ENCODE measurements at places on chromosomes 4 and X.
A peak's percentile ranks its signal among the peaks of the same experiment; 100 is the strongest.

DNA sequence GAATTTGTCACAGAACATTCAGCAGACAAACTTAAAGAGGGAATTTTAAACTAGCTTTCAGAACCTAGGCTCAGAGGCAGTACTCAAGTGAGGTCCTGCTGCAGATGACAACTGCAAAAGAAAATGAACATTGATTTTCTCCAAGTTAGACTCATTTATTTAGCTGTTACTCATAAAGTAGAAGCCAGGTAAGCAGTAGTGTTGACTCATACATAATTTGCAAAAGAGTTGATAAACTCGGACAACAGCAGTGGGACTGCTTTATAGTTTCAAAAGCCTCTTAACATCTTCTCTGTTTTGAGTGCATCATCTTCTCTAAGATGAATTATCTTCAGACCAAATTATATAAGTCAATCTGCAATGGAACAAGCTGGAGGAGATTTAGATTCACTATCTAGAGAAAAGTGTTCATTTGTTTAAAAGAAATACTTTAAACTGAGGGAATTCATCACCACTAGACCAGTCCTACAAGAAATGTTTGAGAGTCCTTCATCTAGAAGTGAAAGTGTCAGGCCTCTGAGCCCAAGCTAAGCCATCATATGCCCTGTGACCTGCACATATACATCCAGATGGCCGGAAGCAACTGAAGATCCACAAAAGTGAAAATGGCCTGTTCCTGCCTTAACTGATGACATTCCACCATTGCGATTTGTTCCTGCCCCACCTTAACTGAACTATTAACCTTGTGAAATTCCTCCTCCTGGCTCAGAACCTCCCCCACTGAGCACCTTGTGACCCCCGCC is 49.5 kb downstream of the COQ2 start:
- no peak for DNase-seq

GRCh38 chr4:53461244-53461643 is 83.8 kb downstream of the FIP1L1 start:
- no peak for DNase-seq

DNA sequence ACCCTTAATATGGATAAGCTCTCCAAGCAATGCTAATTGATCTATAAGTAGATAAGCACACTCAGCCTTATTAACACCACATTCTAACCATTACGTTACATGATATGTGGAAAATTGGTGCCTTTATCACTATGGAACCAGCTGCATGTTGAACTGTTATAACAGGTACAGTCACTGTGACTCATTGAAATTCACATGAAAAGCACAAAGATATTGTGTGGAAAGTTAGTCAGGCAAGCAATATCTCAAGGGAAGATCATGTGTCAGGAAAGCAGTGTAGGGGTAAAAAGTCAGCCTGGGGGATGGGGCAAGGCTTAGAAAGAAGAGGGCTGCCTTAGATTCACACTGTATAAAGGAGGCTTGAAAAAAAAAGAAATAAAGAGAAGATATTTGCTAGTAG is 313.7 kb upstream of the SMIM31 start:
- DNase-seq, result no peak

DNA sequence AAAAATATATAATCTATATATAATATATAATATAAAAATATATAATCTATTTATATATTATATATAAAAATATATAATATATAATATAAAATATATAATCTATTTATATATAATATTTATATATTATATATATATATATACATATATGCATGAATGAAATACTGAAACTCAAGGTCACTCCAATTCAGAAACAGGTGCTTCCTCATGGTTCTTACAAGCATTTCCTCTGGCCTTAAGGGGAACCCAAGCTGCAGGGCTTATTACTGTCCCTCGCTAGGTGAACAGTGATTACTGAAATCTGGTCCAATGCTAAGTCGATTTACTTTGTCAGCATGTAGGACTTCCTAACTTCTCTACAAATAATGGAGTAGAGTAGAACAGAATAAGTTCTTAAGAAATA is 174.3 kb downstream of the GPM6A start:
- DNase-seq, result no peak

GRCh38 chr4:181855307-181855706 is 387.9 kb upstream of the TENM3 start:
- DNase-seq, result no peak

GRCh38 chrX:24448762-24449250 is 16.3 kb upstream of the PDK3 start:
- DNase-seq, result no peak

DNA sequence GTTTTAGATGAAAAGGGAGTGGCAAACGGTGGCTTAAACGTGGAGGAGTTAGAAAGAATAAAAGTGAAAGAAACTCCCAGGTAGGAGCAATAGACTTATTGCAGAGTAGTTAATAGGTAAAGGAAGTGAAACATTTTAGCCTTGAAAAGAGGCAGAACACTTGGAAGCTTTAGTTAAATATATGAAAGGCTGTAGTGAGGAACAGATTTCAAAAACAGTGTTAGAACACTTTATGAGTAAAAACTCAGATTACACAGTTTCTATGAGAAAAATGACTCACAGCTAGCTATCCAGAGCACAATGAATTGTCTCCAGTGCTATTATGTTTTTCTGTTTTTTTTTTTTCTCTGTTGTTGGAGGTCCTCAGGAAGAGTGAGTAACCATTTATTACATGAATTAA is 45.8 kb downstream of the TACR3 start:
- DNase-seq, result no peak

- peak; percentile 85 for DNase-seq
These were observed 43.1 kb downstream of the ADAMTS3 start for GRCh38 chr4:72525938-72526337.

- no peak for DNase-seq
These were observed 11.8 kb upstream of the SPON2 start for GRCh38 chr4:1183985-1184773.

- DNase-seq, result no peak
These were observed 250.7 kb downstream of the CBR4 start for GRCh38 chr4:168759321-168759720.

GRCh38 chr4:6953751-6954380 is 44.2 kb downstream of the TBC1D14 start:
- DNase-seq, result peak; percentile 72

- DNase-seq, result no peak
These were observed 1028.1 kb downstream of the SH3BGRL start for GRCh38 chrX:82230013-82230412.

- DNase-seq, result no peak
These were observed 31.2 kb downstream of the LRIT3 start for GRCh38 chr4:109879081-109879480.

DNA sequence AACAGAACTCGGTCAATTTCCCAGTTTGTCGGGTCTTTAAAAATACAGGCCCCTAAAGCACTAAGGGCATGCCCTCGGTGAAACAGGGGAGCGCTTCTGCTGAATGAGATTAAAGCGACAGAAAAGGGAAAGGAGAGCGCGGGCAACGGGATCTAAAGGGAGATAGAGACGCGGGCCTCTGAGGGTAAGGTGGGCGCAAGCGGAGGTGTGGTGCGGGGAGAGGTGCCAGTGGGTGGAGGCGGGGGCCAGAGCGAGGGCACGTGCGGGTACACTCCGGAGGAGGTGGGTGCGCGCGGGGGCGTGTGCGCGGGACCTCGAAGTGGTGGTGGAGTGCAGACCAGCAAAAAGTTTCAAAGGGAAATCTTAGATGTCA is 787 bp upstream of the TET2 start:
- peak; percentile 16 for DNase-seq

DNA sequence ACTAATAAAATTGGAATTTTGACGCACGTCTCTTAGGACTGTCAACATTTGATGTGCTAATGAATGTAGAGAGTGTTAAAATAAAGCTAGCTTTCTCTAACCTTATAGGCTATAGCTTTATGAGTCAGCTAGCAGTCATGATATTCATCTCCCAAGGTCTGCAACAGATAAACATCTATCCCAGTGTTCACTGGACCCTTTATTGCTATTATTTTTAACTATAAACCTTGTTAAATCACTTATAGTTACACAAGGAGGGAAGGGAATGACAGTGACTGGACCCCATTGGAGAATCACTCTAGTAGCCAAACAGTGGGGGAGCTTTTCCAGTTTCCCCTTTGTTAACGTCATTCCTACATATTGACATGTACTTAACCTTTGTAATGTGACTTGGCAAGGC is 67.9 kb upstream of the SHISA3 start:
- no peak for DNase-seq

DNA sequence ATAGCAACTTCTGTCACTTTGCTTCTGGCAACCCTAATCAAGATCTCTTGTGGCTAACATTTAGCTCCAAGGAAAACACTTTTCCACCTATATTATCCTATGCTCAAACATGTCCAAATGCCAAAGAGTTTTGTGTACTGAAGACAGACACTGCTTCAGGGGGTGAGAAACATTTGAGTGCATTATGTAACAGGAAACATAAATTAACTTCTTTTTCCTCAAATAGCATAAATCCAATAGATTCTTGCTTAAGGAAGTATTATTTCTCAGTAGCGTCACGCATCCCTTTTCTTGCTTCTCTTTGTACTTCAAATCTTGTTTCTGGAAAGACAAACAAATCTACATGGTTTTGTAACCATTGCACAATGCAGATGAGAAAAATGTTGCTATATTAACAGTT is 839.1 kb downstream of the GLUD2 start:
- DNase-seq, result no peak

GRCh38 chr4:112296949-112297880 is at the start of gene ALPK1:
ALPK1 (plus strand) TSS chr4:112297369.
- DNase-seq, result no peak

DNA sequence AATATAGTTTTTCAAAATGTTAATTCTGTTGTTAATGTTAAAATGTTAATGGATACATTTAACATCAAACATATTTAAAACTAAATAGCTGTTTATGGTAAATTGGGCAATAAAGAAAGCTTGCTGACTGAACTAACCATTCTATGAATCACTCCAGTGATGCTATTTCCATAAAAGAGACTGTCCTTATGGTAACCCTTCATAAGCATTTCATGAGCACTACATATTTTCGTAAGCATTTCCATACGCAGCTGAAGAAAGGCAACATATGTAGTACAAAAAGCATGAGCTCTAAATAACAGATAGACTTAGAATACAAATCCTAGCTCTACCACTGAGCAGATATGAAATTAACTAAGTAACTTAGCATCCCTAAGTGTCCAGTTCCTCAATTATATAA is 188.9 kb downstream of the COL25A1 start:
- DNase-seq, result no peak

GRCh38 chr4:53365121-53365485 is 758 bp downstream of the SCFD2 start:
- no peak for DNase-seq

DNA sequence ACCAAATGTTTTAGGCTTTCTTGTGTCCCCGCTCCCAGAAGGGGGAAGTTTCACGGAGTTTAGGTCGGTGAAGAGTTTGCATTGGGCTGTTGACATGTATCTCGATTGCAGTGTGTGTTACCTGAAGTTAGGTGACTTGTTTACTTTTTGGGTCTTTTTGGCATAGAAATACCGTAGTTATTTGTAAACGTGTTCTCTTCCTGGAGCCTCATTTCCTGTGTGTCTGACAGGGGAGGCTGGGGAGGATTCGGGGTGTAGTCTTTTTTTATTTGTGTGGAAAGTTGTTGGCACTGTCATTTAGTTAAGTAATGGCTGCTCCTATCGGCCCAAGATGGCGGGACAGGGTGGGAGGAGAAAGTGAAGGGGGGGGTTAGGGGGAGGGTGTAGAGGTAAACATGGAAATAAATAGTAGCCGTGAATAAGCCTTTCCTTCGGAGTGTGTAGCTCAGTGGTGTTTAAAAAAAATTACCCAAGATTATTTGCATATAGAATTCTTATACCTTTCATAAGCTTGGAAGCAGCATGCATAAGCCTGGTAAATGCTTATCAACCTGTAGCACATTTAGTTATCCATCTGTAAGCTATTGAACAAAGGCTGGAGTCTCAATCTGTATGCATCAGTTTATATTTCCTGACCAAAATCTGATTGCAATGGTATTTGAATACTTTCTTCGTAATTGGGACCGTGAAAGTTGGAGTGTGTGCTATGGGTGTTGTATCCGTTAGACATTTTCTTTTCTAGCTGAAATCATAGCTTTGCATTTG is 1.6 kb downstream of the KDM6A start:
- DNase-seq, result peak; percentile 43

- DNase-seq, result peak; percentile 88
These were observed 4.2 kb downstream of the PDGFRA start for GRCh38 chr4:54233277-54233696.

GRCh38 chrX:65744965-65745364 is 77.5 kb downstream of the MSN start:
- DNase-seq, result no peak

- DNase-seq, result no peak
These were observed 4.7 kb upstream of the KLF3 start for GRCh38 chr4:38659346-38659745.

GRCh38 chr4:41538017-41538733 is at the start of gene LIMCH1:
LIMCH1 (plus strand) TSS chr4:41538157; CDS start chr4:41605996, 67,839 bp downstream.
- DNase-seq, result peak; percentile 76

DNA sequence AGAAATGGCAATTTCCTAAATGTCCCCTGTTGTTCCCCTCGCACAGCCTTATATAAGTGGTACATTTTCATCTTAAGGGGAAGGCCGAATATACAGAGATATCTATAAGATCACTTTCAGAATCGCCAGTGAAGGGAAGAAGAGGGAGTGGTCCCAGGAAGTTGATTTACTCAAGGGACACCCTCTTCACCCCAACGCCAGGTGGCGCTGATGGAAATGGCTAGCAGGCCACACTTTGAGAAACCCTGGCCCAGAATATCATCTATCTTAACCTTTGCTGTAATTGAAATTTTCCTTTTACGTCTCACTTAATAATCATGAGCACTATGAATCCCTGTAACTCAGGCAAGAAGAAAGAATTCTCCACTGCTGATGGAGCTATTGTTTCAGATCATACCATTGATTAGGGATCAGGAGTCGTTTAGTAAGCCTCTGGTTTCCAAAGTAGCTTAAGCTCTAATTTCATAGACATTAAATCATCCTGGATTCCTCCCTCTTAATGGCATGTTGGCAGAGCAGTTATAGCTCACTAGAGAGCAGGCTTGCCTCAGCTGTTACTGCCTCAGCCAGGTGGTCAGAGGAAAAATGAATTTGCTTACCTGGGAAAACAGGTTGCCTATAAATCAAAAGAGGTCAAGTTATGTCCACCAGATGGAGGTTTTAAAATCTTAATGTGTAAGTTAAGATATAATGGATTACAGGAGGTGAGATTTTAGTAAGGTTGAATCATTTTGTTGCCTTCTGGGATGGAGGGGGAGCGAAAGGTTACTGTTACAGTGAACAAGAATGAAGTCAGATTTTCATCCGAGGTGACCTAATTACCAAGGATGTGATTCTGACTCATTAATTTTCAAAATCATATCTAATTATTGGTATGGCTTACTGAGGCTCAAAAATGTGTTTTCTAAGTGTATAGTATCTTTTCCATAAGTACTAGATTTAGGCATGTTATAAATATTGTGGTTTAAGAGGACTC is 941.2 kb upstream of the TENM3 start:
- no peak for DNase-seq

DNA sequence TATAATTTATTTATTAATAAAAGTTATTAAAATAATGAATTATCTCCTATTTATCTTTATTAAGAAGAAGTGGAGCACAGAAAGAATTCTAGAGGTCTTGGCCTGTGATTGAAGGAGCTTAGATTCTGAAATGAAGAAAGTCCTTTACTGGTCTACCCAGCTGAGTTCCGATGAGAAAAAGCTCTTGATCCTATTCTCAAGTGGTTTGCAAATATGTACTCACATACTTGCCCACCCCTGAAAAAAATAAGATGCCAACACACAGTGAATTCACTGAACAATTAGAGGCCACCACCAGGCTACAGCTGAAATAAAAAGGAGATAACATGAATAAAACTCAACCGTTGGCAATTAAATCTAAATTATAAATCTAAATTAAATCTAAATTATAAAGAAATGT is 253.4 kb downstream of the MAPK10 start:
- DNase-seq, result no peak

Measured in adrenal gland (tissue), 19 donors.